ENCODE measurements at places on chromosomes 7 and 10.

DNA sequence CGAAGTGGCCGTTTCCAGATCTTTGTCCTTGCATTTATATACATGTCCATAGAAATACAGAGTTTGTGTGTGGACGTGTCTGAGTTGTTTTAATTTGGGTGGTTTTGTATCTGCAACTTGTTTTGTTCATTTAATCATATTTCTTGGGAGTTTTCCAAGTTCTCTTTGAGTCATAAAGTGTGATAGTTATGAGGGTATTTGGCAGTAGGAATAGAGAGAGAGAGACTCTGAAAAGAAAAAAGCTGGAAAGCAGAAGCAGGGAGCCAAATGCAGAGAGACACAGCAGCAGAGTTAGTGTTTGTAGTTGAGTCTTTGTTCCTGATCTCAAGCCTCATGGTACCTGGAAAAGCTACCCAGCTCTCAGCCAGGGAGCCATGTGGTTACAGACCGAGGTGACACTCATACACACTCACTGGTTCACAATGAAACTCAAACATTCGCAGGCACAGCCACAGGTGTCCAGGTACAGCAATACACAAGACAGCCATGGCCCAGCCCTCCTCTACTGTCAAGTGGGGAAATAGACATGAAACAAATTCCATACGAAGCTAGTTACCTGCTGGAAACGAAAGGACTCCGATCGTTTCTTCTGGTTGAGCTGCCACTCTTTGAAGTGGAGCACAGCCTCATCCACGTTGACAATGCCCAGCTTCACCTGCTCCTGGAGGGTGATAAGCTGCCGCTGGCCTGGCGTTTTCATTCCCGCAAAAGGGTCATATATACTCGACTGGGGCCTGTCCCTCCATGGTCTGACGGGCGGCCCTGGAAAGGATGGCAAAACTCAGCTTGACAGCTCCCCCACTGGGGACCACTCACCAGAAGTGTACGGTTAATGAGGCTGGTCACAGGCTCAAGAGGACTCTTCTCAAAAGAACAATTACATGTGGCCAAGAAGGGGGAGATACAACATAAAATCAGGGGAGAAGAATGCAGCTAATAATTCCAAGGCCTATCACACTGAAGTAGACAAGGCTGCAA lies 33.3 kb upstream of the TM9SF3 start:
- DNase-seq: no peak

DNA sequence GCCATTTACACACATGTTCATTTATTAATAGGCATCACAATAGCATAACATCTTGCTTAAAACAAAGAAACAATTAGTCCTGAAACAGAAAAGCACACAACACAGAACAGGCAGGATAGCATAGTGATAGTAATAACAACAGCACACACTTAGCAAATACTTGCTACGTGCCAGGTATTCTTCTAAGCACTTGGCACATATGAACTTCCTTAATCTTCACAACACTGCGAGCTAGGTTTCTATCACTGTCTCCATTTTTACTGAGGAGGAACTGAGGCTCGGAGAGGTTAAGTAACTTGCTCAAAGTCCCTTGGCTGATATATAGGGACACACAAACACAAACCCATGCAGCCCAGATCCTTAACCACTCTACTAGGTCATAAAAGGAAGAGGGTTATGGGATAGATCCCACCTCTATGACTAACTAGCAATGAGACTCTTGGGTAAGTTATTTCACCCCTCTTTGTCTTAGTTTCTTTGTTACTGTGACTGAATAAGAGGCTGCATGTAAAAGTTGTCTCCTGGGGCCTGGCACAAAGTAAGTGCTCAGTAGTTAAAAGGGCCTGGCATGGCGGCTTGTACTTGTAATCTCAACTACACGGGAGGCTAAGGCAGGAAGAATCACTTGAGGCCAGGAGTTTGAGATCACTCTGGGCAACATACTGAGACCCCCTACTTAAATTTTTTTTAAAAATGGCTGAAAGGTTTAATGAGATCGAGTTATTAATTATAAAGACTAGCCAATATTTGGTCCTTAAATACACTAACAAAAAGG lies 181.0 kb upstream of the RHOBTB1 start:
- DNase-seq: no peak

DNA sequence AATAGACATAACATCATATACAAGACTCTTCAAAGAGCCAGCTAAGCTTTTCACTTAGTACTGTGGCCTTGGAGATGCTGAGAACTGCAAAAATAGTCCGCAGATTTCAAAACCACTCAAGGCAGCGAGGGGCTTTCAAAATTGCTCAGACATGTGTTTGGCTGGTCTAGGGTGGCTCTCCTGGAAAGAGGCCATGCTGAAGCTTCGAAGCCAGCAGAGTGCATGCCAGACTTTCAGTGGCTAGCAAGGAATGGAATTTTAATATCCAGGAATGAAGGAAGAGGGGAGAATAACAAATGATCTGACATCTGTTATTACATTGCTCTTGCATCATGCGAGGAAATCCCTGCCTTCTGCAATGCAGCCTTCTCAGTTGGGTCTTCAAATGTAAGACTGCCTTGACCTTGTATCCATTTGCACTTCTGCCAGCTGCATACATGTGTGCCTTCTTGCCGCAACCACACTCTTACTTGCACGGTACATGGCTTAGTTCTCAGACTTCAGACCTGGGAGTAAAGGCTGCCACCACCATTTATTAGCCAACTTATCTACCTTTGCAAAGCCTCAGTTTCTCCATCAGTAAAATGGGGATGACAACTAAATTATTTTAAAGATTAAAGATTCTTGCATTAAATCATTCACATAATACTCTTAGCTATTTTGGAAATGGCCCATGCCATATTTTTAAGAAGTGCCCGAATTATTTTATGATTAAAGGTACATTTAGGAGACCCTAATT lies 55.9 kb downstream of the ITIH5 start:
- no peak for DNase-seq

GRCh38 chr7:148264933-148265557 lies 325.5 kb upstream of the C7orf33 start:
- DNase-seq: no peak

DNA sequence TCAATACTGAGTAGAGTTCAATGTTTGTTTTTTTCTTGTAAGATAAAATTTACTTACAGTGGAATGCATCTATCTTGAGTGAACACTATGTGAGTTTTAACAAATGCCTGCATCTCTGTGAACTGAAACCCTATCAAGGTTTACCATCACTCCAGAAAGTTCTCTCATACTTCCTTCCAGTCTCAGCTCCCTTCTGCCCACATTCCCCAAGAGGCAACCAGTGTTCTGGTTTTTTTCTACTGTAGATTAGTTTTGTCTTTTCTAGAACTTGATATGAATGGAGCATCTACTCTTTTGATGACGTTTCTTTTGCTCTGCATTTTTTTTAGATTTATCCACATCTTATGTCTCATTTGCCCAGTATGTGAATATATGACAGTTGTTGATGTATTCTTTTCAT lies 17.1 kb downstream of the WIPI2 start:
- DNase-seq: no peak

DNA sequence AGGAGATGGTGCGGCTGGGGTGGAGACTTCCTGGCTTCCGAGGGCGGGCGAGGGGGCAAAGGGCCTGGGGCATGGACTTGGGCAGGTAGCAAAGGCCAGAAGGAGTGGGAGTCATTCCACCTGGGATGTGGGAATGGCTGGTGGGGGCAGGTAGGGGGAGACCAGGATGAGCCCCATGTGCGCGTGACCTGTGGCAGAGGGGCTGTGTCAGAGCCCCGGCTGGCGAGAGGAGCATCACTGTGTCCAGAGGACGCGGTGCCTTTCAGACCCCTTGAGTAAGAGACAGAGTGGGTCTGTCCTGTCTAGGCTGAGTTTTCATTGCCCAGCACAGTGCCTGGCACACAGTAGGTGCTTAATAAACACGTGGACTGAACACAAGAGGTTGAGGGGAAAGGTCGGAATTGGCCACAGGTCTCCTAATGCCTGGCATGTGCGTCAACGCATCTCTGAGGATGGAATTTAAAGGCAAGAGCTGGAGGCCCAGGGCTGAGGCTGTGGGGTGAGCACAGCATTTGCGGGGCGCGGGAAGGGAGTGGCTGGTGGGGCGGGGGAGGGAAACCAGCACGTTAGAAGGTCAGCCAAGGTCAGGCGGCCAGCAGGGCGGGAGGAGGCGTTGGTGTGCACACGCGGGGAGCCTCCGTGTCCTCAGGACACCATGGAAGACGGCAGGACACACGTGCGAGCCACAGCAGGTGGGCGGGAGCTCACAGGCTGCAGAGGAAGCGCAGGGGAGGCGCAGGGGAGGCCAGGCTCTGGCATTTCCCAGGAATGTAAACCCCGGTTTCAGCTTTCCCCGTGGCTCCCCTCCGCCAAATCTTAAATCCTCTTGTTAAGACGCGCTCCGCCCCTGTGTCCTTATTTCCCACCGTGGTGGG lies 51.8 kb downstream of the CUX1 start:
- no peak for DNase-seq

- DNase-seq: no peak
These were observed 93.7 kb downstream of the MDFIC start for GRCh38 chr7:115015619-115016018.

GRCh38 chr7:117127585-117128168 lies 174.4 kb downstream of the ST7 start:
- DNase-seq: no peak

- peak; percentile 47 for DNase-seq
These were observed 75.2 kb downstream of the MYL10 start for GRCh38 chr7:101553771-101554445.

GRCh38 chr7:111215550-111215949 lies 124.6 kb downstream of the LRRN3 start:
- DNase-seq: no peak

DNA sequence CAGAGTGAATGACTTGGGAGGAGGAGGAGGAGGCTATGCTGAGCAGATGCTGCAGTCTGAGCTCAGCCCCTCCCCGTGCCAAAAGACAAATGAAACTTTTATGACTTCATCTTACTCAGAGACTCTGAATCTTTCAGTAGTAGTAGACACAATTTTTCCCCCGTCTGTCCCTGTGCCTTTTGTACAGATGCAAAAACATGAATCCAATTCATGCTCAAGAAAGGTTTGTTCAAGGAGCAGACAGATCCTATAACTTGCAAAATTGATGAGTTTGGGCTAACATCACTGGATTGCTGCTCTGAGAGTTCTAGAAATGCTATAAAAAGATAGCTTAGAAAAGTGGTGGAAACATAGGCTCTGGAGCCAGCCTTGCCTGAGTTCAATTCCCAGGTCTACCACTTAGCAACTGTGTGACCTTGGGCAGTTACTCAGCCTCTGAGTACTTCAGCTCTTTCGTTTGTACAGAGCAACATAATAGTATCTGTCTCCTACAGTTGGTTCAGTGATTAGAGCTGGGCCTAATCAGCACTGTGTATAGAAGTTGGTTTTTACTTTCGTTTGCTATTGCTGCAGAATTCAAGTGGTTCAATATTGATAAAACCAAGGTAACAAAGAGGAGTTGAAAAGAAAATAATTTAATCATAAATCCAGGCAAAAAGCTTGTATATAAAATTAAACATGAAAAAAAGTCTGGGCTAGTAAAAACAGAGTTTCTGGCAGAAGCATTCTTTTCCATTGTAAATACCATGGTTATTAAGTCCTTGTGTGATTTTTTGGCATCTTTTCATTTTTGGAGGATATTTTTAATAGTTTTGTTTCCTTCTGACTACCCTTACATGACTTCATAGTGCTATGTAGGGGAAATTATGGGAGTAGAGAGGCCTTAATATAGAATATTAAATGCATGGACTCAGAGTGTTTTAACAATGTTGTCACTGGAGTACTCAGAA lies 174.2 kb upstream of the ZNF32 start:
- no peak for DNase-seq

- DNase-seq: no peak
These were observed 9.2 kb upstream of the SLC18A3 start for GRCh38 chr10:49600781-49601400.

Data from breast epithelium (tissue), 4 donors.